ENCODE measurements at places on chromosomes 4 and X. TPM values are rescaled to one million over a fixed set of nuclear protein-coding genes. Genes with fewer than 3 reads are reported as not detected.

DNA sequence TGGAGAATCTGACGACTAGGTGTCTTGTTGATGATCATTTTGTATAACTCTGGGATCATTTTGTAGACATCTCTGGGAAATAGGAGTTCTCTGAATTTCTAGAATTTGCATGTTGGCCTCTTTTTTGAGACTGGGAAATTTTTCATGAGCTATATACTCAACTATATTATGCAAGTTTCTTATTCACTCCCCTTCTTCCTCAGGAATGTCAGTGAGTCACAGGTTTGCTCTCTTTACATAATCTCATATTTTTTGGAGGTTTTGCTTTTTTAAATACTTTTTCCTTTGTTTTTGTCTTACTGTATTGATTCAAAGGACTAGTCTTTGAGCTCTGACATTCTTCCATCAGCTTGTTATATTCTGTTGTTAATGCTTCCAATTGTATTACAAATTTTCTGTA lies 1324.2 kb downstream of the TECRL start:
- DNase-seq: no peak

DNA sequence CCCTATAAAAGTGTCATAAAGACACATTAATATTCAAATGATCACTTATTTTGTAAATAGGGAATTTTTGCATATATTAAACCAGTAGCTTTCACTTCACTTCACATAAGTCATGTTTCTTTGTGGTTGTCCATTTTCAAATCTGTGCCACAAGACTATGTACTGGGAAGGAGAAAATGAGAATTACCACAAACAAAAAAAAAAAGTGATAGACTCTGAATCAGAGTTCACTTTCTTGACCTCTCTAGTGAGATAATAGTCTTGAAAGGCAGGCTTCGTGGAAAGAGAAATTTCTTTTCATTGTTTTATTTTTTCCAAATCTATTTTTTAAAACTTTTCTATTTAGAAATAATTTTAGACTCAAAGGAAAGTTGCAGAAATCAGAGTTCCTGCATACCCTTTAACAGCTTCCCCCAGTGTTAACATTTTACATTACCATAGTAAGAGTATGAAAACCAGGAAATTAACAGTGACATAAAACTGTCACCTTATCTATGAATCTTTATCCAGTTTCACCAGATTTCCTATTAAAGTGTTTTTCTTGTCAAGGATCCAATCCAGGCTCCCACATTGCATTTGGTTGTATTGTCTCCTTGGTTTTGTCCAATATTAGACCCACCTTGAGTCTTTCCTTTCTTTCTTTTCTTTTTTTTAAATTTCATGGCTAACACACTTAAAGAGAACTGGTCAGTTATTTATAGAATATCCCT lies 215.4 kb upstream of the PGRMC2 start:
- no peak for DNase-seq

DNA sequence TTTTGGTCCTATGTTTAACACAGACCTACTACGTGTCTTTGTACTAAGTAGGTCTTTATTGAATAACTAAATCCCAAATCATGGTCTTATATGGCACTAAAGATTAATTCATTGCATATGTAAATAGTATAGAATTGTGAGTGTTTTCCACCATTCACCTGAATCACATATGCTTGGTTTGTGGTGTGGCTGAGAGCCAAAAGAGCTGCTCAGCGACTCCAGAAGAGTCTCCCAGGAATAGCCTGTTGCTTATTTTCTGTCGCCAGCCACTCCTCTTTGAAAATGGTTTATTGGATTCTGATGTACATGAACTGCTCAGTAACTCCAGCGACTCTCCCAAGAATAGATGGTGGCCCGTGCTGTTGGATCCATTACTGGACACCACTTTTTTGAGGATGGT lies 184.5 kb downstream of the CLCN4 start:
- DNase-seq: no peak

DNA sequence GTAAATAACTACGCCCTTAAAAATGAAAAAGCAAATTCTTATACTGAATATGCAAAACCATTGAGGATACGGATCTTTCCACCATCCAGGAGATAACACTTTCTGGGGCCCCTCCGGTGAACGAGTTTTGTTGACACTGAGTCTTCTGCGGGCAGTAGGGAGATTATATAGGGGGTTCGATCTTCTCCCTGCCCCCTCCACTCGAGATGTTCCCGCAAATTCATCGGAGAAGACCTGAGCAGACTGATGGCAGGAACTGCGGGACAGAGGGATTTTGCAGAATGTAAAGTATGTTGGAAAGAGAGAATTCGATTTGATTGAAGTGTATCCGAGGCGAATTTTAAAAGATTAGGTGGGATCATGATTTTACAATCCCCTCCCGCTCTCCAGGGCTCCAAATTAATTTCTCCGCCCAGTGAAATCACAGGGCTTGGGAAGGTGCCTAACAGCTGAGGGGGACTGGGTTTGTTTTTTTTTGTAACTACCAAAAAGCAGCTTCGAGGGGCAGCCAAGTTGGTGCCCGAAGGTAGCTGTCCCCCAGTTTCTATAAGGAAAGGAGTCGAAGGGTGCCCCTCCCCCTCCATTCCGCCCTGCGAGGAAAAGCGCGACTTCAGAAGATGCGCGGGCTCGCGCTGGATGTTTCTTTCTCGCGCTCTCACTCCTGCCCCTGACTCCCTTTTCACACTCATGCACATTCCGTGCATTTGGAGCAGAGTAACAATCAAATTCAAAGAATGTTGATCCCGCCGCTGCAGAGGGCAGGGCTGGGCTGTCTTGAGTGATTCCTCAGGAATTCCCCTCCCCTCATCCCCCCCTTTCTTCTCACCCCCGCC lies 1.2 kb downstream of the TMEM255A start:
- DNase-seq: no peak

DNA sequence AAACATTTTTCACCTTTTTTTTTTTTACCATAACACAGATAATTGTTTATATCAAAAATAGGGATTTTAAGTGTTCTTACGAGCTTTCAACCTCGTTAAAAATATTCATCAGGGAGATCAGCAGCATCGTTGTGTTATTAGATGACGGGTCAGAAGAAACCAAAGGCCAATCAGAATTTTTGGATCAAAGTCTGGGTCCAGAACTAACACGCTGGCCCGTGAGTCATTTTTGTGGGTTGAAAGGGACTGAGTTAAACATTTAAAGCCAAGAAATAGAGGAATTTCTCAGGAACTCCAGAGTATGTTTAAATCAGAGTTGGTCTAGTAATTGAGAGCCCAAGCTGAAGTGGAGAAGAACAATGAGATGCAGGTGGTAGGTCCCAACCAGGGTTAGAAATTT lies 170.8 kb downstream of the TLL1 start:
- DNase-seq: no peak

DNA sequence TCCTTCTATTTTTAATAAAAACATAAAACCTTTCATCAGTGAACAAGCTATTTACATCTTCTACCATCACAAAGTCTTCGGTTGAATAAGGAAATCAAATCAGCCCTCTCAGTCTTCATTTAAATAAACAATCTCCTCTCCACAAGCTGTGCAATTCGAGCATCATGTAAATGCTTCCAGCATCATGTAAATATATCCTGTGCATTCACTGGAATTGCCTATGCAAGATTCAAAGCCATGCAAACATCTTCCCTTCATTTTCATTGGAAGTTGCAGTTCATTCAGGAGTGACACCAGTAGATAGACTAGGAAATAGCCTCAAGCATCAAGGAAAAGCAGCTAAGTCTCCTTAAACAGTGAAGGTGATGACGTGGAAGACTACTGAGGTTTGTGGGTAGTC lies 77.7 kb upstream of the PCDH19 start:
- no peak for DNase-seq

GRCh38 chr4:186719925-186720694 lies 3.5 kb downstream of the FAT1 start:
- no peak for DNase-seq

DNA sequence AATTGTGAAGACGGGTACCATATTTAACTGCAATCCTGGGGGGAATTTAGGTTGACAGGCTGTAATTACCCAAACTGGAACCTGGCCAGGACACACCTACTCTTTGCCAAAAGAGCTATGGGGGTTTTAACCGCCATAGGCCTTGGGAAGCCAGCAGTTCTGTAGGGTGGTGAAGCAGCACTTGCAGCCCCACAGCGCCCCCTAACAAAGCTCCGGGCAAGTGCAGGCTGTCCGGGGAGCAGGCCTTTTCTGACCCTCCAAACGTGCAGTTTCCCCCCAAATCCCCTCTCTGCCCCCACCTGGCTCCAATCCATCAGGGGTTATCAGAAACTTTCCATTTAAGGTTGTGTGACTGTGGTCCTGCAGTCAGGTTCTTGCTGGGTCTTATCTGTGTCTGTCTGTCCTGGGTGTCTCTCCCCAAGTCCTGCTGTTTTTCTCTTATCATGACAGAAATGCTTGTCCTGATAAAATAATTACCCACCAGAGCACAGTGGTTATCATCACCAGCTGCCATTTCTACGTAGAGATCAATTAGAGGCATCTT lies 350.9 kb downstream of the MID1IP1 start:
- DNase-seq: peak; percentile 2

GRCh38 chr4:16642897-16643296 lies 255.5 kb downstream of the LDB2 start:
- DNase-seq: no peak

- DNase-seq: no peak
Observed at GRCh38 chrX:720825-721224, 90.2 kb downstream of the SHOX start.

DNA sequence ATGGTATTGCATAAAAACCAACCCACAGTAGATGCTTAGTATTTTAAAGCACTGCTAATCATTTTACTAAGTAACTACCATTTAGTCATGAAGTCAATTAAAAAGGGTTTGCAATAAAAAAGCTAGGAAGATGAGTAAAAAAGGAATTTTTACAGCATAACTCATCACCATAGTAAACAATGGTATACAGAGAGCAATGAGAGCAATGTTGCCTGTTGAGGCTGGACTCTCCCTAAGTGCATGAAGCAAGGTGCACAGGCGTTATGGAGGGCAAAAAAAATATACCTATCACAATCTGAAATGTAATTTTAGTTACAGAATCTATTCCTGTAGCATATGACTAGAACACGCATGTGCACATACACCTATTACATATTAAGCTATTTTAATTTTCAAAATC lies 129.6 kb upstream of the BMP3 start:
- no peak for DNase-seq

DNA sequence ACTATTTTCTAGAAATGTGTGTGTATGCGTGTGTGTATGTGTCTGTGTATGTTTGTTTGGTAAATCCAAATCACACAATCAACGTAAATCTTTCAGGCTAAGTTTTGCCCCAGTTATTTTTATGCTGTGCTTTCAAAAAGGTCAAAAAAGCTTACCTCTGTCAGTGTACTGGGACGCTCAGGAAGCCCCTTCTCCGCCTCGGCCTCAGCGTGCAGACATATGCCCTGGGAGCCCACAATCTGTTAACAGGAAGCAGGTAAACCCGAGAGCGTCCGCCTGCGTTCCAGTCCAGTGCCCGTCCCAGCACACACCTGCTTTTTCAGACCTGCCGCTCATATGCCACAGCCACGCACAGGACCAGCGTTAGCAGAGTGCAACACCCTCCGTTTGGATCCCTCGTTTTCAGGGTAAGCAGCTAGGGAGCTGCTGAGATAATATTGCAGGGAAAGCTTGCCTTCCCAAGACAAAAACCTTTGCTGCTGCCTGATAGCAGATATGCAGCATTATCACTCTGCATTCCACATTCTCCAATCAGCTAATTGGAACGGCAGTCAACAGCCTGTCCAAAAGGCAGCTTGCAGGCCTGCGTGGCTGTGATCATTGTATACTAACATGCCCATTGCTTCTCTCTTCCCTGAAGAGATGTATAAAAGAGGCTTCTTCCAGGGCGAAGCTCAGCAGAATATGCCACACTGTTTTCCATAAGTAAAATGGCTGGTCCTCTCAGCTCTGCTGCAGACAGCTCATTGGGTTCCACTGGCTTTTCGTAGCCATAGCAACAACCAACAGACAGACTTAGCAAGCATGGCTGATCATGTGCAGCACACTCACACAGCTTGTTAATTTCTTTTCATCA lies at the start of gene SORBS2:
Gene SORBS2 (minus strand): TSS at position 686 of the 856 bp plus-strand sequence. CDS start 121,623 bp downstream, outside the sequence.
- DNase-seq: peak; percentile 60

DNA sequence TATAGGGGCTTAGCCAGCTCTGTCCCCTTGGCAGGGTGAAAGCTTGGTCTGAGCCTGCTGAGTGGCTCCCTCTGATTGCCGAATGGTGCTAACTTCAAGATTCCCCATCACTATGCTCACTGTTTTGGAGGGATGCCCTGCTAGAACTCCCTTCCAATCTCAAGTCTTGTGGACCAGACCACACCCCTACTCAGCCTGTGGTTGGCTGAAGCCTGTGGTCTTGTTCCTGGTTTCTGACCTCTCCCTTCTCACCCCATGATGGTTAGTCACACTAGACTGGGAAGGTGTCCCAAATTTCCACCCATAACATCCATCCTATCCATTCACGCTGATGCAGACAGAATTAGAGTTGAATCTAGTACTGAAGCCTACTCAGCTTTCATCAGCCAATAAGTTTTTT lies 184.7 kb upstream of the NDP start:
- no peak for DNase-seq

DNA sequence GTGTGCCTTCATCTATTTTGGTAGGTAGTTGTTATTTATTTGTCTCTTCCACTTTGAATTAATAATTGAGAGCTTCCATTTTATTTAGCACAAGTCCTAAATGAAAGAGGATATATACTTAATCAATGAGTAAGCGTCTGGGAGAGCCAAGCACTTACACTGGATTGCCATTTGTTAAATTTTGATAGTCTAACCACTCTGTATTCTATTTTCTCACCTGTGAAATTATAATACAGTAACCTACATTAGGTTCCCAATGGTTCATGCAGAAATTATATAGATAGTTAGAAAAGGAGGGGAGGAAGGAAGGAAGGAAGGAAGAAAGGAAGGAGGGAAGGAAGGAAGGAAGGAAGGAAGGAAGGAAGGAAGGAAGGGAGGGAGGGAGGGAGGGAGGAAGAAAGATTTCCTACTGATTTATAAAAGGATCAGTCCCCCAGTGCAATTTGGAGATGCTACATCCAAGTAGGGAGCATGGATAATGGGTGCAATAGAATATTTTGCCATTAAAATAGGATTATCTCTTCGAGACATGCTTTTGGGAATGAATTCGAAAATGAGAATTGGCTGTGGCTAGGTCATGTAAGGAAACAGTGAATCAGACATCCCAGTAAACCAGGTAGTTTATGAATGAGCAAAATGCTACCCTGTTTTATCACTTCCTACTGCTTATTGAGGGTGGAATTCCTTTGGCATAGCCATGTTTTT lies 239.8 kb downstream of the PCDH7 start:
- no peak for DNase-seq

GRCh38 chr4:8580321-8581093 lies at the start of gene GPR78:
TSS of gene GPR78 (plus strand) at chr4:8580392. CDS start at chr4:8580983, 591 bp downstream.
- peak; percentile 18 for DNase-seq

Gene XKRX
- 2.6 TPM for total RNA-seq

Gene USO1
- 60.7 TPM for total RNA-seq

Gene VCX
- not detected for total RNA-seq

Gene PABPC4L
- total RNA-seq: not detected

Gene PCDH18
- 0.46 TPM for total RNA-seq

Gene C4orf54
- 0.06 TPM for total RNA-seq

Gene GAGE12E
- total RNA-seq: not detected

Gene TMEM131L
- total RNA-seq: 9.7 TPM

Gene FOXR2
- total RNA-seq: not detected

Gene STPG2
- not detected for total RNA-seq
